Activated CD8-positive, alpha-beta memory T cell treated with anti-CD3 and anti-CD28 coated beads, Interleukin-2, amount 50 U/mL, for 4 hours (primary cell): ENCODE measurements at places on chromosomes 16 and 17.

GRCh38 chr17:20095336-20096080 is 86.3 kb downstream of the SPECC1 start:
- no peak for DNase-seq

- peak; percentile 24 for DNase-seq
Observed at GRCh38 chr17:1769822-1770477, 8.1 kb downstream of the SERPINF1 start.

DNA sequence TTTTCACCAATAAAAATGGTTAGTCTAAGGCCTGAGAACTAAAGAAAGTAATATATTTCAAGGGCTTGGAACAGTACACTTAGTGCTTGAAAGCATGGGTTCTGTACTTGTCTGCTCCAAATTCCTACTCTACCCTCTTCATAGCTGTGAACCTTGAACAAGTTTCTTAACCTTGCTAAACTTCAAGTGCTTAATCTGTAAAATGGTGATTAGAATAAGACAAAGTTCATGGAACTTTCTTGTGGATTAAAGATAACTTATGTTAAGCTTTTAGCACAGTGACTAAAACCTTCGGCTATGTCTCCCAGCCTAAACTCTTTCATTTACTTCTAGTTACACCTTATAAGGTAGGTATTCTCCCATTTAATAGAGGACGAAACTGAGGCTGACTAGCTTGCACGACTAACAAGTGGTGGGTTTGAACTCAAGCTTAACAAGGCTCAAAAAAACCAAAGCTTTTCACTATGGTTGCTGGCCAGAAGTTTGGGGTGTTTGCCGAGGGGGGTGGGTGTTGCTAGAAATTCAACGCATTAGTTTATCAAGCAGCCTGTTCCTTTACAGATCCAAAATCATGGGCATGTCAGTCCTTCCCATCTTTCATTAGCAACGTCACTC is 28.8 kb downstream of the CDRT4 start:
- DNase-seq, result no peak

DNA sequence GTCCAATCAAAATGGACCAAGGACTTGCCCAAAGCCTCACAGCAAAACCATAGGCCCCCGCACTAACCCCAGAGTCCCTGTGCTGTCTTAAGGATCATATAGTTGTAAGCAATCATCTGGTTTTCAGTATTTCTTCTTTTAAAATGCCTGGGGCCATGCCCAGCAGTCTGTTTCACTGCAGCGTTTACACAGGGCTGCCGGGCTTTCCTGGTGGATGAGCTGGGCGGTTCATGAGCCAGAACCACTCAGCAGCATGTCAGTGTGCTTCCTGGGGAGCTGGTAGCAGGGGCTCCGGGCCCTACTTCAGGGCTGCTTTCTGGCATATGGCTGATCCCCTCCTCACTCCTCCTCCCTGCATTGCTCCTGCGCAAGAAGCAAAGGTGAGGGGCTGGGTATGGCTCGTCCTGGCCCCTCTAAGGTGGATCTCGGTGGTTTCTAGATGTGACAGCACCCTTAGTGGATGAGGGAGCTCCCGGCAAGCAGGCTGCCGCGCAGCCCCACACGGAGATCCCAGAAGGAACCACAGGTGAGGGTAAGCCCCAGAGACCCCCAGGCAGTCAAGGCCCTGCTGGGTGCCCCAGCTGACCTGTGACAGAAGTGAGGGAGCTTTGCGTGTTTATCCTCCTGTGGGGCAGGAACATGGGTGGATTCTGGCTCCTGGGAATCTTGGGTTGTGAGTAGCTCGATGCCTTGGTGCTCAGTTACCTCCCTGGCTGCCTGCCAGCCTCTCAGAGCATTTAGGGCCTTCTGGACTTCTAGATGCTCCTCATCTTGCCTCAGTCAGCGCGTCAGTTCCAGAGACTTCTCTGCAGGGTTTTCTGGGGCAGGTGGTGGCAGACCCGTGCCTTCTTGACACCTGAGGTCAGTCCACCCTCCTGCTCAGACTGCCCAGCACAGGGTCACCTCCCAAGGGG is 24.8 kb upstream of the STH start:
- DNase-seq, result no peak

DNA sequence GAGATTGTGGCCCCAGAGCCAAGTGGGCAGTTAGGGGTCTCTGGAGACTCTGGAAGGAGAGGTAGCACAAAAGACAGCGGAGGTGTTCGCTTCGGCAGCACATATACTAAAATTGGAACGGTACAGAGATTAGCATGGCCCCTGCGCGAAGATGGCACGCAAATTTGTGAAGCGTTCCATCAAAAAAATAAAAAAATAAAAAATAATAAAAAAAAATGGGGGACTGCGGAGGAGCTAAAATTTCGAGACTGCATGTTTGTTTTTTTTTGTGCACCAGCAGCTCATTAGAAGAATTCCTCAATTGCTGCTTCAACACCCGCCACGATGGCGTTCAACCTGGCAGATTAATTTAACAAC is 39.1 kb downstream of the IGF2BP1 start:
- no peak for DNase-seq

DNA sequence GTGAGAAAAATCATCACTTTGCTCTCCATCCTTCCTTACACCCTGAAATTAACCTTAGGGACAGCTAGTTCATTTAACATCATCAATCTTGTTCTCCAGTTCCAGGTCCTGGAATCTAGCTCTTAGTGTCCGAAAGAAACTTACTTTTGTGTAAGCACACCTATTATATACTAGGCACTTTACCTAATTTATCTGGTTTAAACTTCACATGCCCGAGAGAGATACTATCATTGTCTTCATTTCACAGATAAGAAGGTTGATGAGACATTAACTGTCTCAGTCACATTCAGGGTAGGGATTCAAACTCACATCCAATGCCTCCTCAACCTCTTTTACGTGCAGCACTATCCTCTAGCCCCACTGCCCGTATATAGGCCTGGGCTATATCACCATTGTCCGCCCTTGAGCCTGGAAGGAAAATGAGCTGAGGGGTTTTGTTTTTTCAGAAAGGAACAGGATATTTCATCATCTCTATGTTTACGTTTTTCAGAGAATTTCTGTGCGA is 501 bp upstream of the AP2B1 start:
- no peak for DNase-seq

DNA sequence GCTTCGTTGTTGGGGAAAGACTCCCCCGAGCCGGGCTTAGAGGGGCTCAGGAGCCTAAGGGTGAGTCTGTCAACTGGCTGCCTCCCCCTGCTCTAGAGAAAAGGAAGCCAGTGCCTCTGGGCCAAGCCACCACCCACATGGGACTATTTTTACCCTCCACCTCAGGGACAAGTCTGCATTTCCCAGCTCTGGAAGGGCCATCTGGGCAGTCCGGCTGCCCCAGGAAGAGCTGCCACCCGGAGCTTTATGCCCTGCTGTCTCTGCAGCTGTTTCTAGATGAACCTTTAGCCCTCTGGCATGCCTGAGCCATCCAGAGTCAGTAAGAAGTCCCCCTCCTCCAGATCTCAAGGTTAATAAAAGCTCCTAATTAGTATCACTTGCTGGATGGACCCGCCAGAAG is 5.3 kb upstream of the RPRML start:
- no peak for DNase-seq

GRCh38 chr17:2337544-2338314 is 428 bp downstream of the SGSM2 start:
- peak; percentile 52 for DNase-seq

DNA sequence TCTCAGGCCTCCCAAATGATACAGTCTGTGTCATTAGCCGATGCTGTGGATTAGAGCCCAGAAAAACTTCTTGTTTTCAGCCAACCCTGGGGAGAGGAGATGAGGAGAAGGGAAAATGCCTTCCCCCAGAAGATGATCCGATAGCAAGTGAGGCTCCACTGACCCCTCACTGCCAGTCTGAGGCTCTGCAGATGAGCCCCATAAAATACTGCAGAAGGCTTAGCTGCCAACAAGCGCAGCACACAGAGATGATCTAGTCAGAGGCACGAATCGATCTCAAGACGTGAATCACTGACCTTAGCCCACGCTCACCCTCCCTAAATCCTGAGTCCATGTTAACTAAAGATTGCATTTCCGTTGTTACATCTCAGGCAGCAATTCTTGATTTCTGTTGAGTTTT is 31.5 kb downstream of the SALL1 start:
- DNase-seq, result no peak

DNA sequence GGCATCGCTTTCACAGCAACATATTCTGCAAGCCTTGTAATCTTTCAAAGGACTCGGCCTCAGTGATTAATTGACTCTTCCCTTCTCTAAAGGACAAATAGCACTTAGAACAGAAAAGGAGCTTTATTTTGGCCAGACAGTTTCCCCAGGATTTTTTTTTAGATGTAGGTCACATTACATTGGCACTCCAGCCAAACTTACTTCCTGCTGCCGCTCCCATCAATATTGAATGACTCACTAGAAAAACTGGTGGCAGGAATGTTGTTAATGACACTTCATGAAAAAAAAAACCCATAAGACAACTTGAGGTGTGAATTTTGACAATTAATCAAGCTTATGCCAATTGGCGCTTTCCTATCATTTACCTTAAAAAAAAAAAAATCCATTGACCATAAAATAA is 432.6 kb downstream of the TOX3 start:
- no peak for DNase-seq

DNA sequence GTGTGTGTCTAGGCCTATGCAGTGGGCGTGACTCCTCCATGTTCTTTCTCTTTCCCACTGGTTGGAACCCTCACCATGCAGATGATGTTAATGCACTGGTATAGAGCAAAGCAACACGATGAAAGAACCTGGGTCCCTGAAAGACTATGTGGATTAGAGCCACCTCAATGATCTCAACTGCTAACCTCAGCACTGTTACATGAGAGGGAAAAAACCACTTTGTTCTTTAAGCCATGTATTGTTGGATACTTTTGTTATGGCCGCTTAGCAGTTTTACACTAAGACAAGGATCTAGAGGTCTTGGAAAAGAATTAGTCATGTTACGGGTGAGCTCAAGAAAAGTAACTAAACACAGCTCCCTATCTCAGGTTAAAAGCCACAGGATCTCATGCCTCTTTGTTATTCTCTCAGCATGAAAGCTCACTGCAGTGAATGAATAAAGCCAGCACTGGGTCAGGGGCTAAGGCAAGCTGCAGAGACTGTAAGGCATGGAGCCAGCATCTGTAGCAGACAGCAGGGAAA is 56.6 kb upstream of the RBBP6 start:
- no peak for DNase-seq

DNA sequence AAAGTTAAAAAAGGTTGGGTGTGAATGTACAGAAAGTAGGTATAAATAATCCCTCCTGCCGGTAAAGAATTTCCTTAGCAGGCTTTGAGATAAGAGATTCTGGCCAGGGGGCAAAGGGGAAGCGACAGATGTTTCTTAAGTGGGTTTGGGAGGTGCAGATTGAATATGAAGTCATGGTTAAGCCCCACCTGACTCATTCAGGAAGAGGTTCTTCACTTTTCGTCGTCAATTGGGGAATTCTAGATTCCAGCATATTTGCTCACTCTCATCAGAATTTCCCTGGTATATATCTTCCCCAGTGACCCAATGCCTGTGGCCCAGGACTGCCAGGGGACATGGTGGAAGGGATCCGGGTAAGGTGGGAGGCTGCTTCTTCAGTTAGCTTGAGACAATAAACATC is 127.8 kb downstream of the CPPED1 start:
- DNase-seq, result no peak

DNA sequence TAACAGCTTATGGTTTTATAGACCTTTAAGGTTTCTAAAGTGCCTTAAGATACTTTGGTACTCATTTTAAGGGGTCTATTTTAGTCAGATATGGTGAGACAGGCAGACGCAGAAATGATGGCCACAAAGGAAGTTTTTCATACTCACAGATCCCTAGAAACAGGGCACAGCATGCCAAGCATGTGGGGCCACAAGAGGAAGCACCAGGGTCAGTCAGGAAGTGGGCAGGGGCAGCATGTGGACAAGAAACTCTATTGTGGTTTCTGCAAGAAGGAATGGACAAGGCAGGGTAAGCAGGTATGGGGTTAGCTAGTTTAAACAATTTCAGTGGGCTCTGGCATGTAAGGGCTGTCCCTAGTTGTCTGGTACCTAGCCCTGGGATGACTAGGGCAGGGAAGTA is 8.5 kb downstream of the EFCAB3 start:
- DNase-seq, result no peak

DNA sequence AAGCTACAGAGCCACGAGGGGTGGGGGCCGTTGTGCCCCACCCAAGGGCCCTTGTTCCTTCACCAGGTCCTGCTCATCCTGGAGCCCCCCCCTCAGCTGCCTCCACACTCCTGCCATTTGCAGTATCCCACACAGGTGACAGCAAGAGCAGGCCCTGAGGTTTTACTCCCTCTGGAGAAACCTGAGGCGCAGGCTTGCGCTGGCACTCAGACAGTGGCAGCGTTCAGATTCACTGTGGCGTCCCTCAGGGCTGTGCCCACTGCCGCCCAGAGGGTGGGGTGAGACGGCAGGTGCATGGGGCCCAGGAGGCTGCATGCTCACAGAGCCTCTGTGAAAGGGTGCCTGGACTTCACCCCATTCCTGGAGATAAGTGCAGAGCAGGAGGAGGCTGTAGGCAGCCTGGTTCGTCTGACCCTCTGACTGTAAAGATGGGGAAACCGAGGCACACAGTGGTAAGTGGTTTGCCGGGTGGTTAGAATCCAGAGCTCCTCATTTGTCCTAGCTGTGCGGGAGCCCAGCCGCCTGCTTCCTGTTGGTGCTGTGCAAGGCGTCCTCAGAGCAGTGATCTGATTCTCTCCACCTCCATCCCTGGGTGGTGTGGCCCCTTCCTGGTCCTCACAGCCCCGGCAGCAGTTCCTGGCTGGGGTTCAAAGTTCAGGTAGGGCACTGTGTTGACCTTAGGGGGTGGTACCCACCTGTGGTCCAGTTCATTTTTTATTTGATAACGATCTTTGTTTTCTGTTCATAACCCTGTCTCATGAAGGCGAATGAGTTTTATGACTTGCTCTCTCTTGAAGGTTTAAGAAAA is 1.6 kb downstream of the SPIRE2 start:
- no peak for DNase-seq

- no peak for DNase-seq
Observed at GRCh38 chr16:79468121-79468552, 132.4 kb downstream of the MAF start.

- DNase-seq, result no peak
Observed at GRCh38 chr17:78263736-78264340, 32.4 kb downstream of the TMEM235 start.

- no peak for DNase-seq
Observed at GRCh38 chr16:10112021-10112420, 70.2 kb downstream of the GRIN2A start.

DNA sequence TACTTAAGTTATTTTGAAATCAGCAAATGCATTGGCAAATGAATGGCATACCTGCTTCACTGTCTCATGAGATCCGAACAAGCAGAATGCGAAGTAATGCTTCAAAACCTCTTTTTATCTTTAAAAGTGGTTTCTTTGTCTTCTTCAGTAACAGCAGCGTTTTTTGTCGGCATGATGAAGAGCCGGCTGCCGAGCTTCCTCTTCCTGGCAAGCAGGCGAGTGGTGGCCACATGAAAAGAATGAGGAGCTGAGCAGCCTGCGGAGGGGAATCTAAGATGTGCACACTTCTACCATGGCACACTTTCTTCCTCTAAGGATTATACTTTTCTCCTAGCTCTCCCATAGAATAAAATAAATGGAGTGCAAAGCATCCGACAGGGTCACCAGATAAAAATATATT is 42.4 kb upstream of the AKTIP start:
- peak; percentile 36 for DNase-seq
